ENCODE measurements at places on chromosomes 2 and 18. TPM values are rescaled to one million over a fixed set of nuclear protein-coding genes. Genes with fewer than 3 reads are reported as not detected.

GRCh38 chr2:25123682-25124081 is 44.7 kb downstream of the POMC start:
- no peak for DNase-seq

- no peak for DNase-seq
Observed at GRCh38 chr2:40039549-40039948, 260.5 kb upstream of the THUMPD2 start.

The SCRN3 gene
- total RNA-seq: 23.6 TPM

The TMEM178A gene
- total RNA-seq: not detected

DNA sequence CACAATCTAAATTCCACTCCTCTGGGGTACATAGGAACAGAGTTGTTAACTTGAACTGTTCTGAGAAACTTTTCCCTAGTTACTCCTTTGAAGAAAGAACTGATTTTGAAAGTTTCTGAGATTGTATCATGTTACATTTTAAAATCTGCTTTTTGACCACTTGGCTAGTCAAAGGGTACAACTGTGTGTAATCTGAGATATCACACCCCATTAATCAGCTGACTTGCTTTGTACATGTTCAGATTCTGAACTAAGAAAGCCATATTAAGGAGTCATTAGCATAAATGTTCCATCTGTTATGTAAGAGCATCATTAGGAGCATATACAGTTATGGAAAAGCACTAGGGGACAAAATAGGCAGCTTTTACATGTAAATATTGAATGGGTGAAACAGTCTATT is 3.8 kb upstream of the WDR35 start:
- DNase-seq: no peak

DNA sequence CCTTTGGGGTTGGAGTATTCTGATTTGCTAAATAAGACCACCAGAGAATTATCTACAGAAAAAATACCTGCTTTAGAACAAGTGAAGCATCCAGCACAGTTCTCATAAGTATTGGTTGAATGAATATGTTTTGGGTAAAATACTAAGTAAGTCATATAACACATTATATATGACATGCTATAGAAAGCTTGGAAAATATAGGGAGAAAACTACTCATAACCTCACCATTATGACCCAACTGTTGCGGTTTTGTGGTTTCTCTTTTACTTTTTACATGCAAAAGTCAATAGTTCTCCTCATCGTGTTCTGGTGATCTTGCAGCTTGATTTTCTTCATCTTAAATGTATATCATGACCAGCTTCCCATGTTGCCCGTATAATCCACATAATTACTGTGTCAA is 66.2 kb downstream of the DIPK1C start:
- DNase-seq: no peak

The SRSF7 gene
- 224 TPM for total RNA-seq

- no peak for DNase-seq
Observed at GRCh38 chr2:122239440-122239839, 484.0 kb downstream of the TSN start.

The AQP12A gene
- not detected for total RNA-seq

The SNTG2 gene
- not detected for total RNA-seq

The PID1 gene
- total RNA-seq: 11.3 TPM

The SP9 gene
- total RNA-seq: 2.9 TPM

DNA sequence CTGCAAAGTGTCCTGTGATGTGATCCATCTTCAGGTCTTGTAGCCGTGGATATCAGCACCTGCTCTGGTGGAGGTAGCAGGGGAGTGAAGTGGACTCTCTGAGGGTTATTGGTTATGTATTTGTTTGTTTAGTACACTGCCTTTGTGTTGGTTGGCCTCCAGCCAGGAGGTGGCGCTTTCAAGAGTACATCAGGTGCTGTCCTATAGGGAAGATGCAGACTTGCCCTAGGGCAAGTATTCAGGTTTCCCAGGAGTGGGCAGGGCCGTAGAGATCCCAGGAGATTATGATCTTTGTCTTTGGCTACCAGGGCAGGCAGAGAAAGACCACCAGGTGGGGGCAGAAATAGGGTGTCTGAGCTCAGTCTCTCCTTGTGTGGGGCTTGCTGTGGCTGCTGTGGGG is 411.8 kb downstream of the SOX11 start:
- DNase-seq: peak; percentile 40

- no peak for DNase-seq
Observed at GRCh38 chr2:217192366-217192765, 332.5 kb upstream of the TNP1 start.

- DNase-seq: peak; percentile 14
Observed at GRCh38 chr2:184646177-184646576, 47.8 kb downstream of the ZNF804A start.

DNA sequence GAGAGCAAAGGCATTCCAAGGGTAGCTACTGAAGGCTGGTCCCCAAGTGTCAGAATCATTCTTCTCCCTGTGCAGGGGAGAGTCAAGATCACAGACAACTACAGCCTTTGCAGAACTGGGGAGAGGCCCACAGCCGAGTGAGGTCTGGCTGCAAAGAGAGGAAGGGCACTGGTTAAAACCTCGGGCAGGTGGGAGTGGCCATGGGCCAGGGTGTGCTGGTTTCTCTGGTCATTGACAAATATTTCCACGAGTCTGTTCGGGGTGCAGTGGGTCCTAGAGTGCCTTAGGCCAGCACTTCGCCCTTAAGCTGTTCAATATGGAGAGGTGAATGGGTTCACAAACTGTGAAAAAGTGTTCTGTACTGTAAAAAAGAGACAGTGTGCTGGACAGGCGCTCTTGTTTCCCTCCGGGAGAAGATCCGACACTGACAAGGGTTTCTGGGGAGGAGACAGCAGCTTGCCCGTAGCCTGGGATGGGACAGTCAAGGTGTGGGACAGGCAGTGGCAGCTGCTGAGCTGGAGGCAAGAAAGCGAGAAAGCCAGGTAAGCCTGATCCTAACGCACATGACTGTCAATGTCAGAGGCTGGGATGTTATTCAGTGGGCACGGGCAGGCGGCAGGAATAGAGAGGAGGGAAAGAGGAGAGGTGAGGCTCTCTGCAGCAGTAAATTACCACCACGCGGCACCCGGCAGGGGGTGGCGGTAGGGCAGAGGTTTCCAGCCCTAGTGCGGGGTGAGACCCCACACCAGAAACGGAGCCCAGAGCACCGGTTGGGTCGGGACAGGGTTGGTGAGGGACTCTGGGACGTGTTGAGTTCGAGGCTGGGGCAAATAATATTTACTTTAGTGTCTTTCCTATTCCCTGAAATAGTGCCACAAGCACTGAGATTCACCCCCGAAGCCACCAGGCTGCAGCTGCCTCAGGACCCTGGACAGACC is 2.0 kb downstream of the NPPC start:
- DNase-seq: no peak

DNA sequence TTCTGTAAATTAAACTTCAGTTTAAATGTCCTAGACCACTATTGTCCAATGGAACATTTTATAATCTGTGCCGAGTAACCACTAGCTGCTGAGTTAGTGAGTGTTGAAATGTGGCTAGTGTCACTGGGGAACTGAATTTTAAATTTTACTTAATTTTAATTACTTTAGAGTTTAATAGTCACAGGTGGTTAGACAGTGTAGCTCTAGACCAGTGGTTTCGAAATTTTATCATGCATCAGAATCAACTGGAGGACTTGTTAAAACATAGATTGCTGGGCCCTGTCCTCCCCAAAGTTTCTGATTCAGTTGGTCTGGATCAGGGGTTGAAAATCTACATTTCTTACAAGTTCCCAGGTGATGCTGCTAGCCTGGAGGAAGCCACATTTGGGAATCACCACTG is 110.4 kb downstream of the FMNL2 start:
- DNase-seq: no peak

DNA sequence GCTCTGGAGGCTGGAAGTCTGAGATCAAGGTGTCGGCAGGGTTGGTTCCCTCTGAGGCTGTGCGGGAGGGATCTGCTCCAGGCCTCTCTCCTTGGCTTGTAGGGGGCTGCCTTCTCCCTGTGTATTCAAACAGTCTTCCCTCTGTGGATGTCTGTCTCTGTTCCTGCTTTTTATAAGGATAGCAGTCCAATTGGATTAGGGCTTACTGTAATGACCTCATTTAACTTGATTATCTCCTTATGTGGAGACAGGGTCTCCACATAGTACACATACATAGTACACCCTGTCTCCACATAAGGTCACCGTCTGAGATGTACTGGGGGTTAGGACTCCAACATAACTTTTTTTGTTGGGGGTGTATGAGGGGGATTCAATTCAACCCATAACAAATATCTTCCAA is 30.5 kb downstream of the TCF7L1 start:
- no peak for DNase-seq

The REG3G gene
- total RNA-seq: not detected

DNA sequence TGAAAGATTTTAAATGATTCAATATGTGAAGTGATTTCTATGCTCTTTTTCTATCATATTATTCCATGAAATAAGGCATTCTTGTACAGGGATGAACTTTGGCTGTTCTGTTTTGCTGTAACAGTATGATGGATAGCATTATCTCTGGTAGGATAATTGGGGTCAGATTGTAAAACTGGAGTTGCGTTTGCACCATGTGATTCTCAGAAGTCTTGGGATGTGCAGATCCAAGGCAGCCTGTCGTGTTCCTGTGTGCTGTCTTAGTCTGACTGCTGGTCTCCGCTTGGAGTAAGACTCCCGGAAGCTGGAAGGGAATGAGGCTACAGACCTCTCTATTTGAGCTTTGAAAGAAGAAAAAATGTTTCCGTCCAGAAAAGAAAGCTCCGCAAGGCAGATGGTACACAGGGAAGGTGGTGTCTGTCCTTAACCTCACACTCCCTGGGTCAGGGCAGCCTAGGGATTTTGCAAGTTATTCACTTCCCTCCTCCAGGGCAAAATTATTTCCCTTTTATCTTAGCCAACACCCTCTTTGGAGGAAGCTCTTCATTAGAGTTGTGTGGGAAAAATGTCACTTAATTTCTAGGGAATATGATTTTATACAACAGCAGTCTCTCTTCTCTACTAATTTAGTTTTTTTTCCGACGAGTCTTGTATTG is 250.6 kb downstream of the PTPRM start:
- DNase-seq: no peak

DNA sequence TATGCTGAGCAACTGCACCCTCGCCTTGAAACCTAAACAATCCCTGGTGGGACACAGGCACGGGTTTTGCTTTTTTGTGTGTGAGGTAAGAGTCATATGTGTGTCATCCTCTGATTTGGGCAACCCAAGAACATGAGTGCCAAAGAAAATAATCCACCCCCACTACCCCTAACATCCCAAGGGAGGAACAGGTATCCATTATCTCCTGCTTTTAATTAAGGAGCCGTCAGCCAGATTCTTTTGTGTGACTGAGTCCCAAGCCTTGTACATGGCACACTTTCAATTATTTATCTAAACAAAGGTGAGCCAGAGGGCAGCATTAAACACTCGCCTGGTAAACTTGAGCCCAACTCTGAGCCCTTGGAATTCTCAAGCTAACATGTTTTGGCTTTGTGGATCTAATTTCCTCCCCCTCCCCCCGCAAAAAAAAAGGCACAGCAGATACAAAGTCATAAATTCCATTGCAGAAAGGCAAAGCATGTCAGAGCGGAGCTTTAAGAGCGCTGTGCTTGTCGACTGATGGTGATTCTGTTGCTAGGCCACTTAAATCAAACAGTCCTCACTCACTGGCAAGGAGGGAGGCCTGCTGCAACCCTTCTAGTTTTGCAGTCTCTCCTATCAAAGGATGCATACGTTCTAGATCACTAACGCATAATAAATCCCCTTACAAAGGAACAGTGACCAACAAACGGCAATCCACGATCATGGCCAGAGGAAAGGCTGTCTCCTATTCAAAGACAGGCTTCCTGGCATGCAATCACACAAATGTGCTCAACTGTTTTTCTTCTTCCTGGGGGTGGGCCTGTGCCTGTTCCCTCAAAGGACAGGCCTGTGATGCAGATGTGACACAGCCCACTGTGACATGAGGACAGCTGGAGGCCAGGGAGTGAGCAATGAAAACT is 143.5 kb upstream of the LMAN1 start:
- DNase-seq: peak; percentile 29

DNA sequence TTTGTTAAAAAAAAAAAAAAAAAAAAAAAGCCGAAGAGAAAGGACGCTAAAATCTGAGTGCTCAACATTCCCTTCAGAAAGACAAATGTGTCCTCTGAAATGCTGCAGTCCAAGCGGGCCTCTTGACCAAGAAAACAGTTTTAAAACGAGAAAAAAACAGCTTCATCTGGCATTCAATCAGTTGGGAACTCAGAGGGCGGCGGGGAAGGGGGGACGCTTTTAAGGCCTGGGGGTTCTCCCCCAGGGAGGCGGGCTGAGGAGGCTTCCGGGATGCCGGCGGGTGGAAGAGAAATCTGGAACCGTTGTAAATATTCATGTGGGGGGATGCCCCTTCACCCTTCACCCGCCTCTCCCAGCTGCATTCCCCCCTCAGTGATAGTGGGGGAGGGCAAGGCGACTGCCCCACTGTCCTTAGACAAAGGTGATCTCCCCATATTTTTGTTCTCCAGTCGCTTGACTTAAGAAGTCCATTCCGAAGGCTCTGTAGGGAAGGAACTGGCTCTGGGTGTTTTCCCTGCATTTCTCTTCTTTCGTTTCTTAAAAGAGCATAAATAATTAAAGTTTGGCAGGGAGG is 3.3 kb upstream of the HOXD11 start:
- DNase-seq: no peak

DNA sequence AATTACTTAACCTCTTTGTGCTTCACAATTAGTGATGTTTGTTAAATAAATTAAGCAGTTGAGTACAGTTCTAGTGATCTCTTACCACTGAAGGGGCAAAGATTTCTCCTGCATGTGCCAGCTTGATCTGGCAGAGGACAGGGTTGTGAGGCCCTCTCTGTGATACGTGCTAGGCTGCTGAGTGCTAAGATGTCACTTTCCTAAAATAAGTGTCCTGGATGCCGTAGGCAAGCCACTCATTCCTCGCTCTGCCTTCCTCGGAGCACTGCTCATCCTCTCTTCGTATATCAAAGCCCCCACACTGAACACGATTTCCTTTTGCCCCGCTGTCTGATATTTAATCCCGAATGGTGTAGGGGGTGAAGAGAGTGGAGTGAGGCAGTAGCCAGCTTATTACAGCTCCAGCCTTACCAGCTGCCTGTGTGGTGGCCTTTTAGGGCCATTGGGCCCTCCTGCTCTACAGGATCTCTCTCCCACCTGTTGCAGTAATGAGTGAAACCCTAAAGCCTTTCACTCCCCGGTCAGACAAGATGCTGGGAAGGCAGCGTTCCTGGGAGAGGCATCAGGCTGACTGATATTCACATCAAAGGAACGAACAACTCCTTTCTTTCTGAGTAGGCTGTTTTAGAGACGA is 40.5 kb downstream of the PTPRM start:
- no peak for DNase-seq

- DNase-seq: no peak
Observed at GRCh38 chr2:73939419-73939818, 12.7 kb downstream of the DGUOK start.

GRCh38 chr18:79988071-79988450 is 302 bp downstream of the TXNL4A start:
- peak; percentile 65 for DNase-seq

GRCh38 chr18:55981712-55982475 is 393.9 kb upstream of the TCF4 start:
- DNase-seq: no peak
